ENCODE measurements at places on chromosomes 5 and 9.

DNA sequence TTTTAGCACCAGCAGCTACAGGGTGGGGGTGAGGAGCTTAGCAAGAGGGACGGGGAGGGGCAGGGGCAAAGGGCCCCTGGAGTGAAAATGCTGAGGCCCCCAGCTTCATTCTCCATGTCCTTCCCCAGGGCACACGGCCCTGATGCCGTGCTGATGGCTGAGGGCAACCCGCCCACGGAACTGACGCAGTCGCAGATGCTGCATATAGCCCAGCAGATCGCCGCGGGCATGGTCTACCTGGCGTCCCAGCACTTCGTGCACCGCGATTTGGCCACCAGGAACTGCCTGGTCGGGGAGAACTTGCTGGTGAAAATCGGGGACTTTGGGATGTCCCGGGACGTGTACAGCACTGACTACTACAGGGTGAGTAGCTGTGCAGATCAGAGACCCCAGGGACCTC, 285.6 kb downstream of the NTRK2 start:
- DNase-seq, result no peak

GRCh38 chr5:14223372-14223771, 80.2 kb downstream of the TRIO start:
- no peak for DNase-seq

DNA sequence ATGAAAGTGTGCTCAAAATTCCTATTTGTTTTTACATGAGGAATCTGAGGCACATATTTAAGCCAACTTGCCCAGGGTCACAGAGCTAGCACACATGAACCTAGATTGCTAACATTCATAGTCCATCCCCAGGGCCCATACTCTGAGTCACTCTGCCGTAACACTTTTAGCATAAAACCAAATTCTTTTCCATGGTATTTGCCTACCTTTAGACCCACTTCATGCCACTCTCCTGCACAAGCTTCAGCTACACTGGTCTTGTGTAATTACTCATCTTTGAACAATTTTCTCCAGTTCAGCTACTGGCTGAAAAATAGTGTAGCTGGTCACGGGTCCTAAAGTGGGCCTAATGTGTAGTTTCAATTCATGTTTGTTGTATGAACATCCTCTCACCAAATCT, 200.7 kb downstream of the SLC12A2 start:
- no peak for DNase-seq

DNA sequence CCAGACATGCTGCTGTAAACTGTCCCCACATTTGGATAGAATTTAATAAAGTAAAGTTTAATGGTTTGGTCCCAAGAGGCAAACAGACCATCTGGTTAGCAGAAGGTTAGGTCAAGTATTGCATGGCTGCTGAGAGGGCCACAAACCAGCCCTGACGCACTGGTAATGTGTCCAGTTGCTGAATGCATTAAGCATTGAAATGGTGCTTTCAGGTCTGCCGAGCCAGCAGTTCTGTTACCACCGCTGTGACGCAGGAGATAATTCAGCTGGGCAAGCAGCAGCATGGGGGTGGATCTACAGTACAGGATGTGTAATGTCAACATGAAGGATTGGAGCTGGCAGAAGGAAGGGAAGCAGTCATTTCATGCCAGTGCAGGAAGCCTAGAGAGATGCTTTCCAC, 16.0 kb downstream of the ZNF462 start:
- DNase-seq, result peak; percentile 78

Data from pulmonary artery endothelial cell (primary cell).